Left lung (tissue), 14 donors: ENCODE measurements at places on chromosomes 1 and 21. TPM values are rescaled to one million over a fixed set of nuclear protein-coding genes. Genes with fewer than 3 reads are reported as not detected.
A peak's percentile ranks its signal among the peaks of the same experiment; 100 is the strongest.

LCK gene
- total RNA-seq, result 8.8 TPM

- no peak for DNase-seq
Measured at GRCh38 chr1:8764293-8764937, 53.0 kb downstream of the RERE start.

SH3BGR gene
- total RNA-seq, result 3.5 TPM

DNA sequence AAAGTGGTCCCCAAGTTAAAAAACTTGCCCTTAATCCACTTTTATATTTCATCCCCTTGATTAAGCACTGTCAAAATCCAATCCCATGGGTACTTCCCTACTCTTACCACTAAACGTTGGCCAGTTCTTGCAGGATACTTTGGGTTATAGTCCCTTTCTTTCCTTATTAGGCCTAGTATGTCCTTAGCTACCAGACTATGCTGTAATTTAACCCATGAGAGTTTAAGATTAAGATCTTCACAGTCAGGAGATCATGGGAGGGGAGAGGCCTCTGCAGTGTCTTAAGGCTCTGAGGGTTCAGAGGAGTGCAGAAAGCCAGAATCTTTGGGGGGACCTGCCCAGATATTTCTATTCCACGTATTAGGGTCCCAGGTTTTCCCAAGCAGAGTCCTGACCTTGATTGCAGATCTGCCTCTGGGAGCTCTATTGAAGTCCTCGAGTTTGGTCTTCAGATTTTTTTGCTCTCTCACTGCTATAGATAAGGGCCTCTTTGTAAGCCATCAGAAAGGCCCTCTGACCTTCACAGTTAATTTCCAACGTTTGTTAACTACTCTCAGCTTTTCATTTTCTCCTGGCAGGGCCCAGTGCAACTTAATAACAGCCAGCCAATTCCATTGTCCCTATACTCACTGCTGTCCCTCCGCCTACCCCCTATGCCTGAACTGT is 9.0 kb upstream of the CGN start:
- DNase-seq, result no peak

GRCh38 chr1:234969011-234969441 is 159.6 kb downstream of the TOMM20 start:
- no peak for DNase-seq

- DNase-seq, result no peak
Measured at GRCh38 chr1:192272732-192273131, 44.1 kb upstream of the RGS21 start.

GRCh38 chr1:52970149-52970548 is 43.1 kb downstream of the SCP2 start:
- DNase-seq, result peak; percentile 7

CELA2B gene
- not detected for total RNA-seq

DNA sequence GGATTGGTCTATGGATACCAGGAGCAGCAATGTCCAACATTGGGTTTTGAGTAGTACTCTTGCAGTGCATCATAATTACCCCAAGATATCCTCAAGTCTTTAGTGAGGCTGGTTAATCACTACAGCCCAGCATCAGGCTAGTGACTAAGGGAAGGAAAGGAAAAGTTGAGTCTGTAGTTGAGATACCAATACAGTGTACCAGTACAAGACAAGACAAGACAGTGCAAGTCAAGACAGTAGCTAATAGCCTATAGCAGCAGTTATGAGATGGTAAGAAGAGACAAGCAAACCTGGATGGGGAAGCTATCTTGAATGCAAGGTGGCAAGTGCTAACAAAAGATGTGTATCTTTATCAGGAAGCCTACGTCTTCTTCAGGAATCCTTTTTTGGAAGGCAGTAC is 13.3 kb upstream of the GNG12 start:
- DNase-seq, result no peak

PDC gene
- total RNA-seq, result not detected

DNA sequence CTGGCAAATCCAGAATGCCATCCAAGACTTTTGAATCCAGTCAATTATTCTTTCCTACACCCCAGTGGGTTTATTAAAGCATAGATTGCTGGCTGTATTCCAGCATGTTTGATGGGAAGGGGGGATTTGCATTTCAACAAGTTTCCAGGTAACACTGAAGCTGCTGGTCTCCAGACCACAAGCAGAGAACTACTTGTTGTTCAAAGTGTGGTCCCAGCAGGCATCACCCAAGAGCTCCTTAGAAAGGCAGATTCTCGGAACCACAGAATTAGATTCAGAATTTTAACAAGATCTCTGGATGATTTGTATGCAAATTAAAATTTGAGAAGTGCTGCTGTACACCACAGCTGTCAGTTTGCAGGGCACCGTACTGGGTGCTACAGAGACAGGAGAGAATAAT is 216.3 kb upstream of the FAM78B start:
- no peak for DNase-seq

HFM1 gene
- total RNA-seq, result 0.73 TPM

HES3 gene
- not detected for total RNA-seq

DIP2A gene
- total RNA-seq, result 33.2 TPM

GRCh38 chr1:29838738-29839320 is 602.5 kb downstream of the PTPRU start:
- DNase-seq, result no peak

- DNase-seq, result no peak
Measured at GRCh38 chr21:28172376-28172775, 820.3 kb downstream of the LTN1 start.

SERINC2 gene
- total RNA-seq, result 46.7 TPM
